ENCODE measurements at places on chromosomes 3 and 15.

DNA sequence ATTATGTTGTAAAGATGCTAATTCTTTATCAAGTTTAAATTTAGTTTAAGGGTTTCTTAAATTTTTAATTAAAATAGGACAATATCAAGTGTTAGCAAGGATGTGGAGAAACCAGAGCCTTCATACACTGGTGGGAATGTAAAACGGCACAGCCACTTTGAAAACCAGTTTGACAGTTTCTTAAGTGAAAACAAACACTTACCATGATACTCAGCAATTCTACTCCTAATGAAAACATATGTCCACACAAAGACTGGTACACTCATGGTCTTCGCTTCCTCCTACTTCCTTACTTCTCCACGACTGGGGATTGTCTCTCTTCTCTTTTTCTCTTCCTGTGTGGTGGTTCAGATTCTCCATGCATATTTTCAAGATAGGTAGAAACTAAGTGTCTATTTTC, 9.2 kb downstream of the SKIC8 start:
- no peak for DNase-seq

- no peak for DNase-seq
Observed at GRCh38 chr3:143362115-143362991, 242.8 kb downstream of the CHST2 start.

DNA sequence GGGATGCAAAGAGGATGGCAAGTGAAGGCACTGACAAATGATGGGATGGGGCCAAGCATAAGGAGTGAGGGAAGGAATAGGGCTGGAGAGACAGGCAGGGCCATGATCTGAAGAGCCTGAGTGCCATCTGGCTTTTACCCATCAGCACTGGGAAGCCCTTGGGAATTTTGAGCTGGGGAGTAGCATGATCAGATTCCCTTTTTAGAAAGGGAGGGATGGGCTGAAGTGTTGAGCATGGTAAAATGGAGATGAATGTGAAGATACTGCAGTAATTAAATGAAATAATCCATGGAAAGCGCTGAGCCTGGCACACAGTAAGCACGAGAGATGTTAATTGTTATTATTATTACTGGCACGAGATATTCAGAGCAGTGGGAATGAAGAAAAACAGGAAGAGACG, 9.9 kb downstream of the RBP1 start:
- DNase-seq = no peak

DNA sequence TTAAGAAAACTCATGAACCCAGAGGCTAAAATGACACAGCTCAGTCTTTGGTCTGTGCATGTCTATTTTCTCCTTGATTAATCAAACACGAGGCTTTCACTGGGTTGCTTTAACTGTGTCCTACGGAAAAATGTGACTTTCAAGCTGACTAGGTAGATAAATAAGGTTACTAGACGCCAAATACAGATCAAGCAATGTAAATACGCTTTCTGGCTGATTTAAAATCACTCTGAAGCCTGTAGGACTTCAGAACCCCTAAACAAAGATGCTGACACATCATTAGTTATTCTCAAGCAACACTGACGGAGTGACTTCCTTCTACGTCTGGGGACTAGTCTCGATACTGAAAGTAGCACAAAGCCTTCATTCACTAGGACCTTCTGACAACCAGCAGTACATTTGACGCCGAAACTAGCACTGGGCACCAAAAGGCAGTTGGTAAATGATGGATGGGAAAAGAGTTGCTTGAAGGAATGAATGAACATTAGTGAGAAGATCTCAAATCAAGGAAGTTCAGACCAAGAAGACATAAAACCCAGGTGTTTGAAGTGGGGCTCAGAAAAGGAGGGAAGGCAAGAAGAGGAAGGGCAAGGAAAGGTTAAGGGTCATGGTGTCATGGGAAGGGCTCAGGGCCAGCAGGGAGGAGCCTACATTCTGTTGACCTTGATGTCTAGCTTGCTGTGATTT, 67.1 kb upstream of the CDV3 start:
- no peak for DNase-seq

DNA sequence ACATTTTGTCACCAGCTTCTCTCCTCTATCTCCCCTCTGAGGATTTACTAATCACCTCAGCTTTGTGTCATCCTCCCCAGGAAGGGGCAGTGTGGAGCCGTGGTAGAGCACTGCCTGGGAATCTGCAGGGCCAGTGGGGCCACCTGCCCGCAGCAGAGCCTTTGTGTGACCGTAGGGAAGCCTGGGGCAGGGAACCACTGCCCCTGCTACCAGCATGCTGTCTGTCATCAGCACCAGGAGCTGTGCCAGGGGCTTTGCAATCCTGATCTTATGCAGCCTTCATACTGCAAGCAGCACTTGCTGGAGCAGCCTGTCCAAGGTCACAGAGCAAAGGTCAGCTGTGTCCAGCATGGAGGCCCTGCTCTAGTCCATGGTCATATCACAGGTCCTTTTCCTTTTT, 170.2 kb upstream of the IL12A start:
- DNase-seq = no peak

GRCh38 chr15:74816624-74817369, 4.2 kb downstream of the LMAN1L start:
- DNase-seq = no peak

- no peak for DNase-seq
Observed at GRCh38 chr3:116561529-116561928, 116.2 kb upstream of the LSAMP start.

Measured in activated naive CD8-positive, alpha-beta T cell treated with anti-CD3 and anti-CD28 coated beads, Interleukin-2, amount 10 ng/mL, durations not matched to agents 7 days and 5 days (primary cell).